Kidney epithelial cell (primary cell): ENCODE measurements at places on chromosomes 3 and 15.

DNA sequence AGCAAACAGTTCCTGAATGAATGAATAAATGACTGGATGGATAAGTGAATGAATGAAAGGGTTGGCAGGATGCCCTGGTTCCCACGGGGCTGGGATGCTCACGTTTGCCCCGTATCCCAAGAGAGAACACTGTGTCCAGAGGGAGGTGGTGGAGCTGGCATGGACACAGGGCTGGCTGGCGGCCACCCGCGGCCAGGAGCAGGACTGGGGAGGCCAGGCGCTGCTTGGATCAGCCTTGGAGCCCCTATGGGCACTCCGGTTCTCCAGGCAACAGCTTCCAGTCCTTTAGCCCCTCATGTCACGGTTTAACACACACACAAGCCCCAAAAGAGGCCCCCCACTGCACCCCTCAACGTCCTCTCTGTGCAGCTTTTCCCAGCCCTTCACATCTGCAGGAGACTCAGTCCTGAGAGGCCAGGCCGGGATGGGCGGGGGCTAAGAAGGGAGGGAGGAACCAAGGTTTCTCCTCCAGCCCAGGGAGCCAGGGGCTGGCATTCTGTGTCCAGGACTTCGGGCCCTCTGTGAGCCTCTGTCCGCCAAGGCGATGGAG, 86.0 kb upstream of the ALDH1L1 start:
- DNase-seq: no peak

DNA sequence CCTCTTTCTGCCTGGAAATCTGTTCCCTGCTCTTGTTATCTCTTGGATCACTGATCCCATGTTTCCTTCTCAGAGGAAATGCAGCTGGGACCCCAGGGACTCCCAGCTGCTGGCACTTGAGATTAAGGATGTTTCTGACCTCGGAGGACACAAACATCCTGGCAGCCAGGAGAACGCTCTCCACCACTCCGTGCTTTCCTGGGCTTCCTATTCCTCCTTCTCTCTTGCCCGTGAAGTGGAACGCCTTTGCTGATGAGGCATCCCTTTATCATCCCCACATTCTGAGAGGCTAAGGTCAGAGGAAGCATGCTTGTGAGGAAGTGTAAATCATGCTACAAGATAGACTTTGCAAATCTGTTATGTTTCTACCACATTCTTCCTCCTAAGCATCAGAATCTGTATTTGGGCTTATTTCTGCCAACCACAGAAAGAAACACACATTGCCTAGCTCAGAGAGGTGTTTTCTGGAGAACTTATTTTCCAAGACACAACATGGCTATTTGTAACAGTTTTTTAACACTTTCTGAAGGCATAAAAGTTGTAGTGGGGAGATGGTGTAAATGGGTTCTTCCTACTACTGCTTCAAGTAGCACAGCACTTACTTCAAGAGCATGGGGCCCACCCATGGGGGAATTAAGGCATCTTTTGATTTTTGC, 25.6 kb upstream of the LDHAL6B start:
- no peak for DNase-seq

GRCh38 chr3:29475854-29476253, 195.0 kb downstream of the RBMS3 start:
- DNase-seq: no peak

GRCh38 chr15:81492331-81492968, 118.4 kb upstream of the TMC3 start:
- DNase-seq: no peak

- no peak for DNase-seq
Measured at GRCh38 chr15:92877000-92877399, 23.1 kb upstream of the CHD2 start.

- no peak for DNase-seq
Measured at GRCh38 chr3:62335196-62335595, 38.2 kb downstream of the FEZF2 start.
